ENCODE measurements at places on chromosomes 7 and 10.
A peak's percentile ranks its signal among the peaks of the same experiment; 100 is the strongest.

DNA sequence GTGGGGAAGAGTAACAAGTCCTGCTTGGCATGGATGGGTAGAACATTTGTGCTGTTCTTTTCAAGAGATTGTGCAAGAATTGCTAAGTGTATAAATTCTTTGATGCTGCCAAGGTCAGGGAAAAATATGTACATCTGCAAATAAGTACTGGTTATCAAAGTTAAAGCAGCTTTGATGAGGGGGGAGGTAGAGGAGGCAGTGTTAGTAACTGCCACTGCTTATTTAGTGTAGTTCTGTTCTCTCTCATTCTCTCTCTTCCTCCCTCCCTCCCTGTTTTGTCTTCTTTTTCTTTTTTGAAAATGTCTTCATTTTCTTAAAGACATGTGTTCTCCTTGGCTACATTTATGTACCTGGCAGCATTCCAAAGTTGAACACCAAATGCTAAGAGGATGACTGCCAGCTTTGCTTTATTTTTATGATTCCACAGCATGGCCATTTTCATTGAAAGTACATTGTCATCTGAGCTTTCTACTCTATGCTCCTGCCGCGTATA lies 18.6 kb downstream of the CACNB2 start:
- no peak for DNase-seq

DNA sequence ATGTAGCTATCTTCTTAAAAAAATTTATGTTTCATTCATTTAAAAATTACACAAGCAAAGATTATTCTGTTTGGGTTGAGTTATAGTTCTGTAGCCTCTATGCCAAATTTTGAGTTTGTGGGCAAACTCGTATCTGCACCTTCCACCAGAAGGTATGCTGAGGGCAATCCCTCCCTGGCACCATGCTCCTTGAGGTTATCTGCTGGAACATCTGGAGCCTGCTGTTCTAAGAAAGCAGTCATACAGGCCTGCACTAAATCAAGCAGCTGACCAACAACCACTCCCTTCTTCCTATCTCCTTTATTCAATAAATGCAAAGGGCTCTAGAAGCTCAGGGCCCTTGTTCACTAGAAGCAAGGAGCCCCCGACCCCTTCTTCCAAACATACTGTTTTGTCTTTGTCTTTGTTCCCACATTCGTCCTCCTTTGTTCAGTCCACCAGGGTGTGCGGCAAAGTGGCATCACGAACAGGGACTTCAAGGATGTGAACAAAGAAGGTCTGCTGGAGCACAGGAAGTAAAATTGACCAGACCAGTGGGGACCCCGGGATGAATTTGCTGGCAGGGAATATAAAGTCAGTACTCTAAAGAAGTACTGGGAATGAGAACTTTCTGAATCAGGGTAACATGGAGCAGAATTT lies 36.4 kb downstream of the OR13A1 start:
- DNase-seq, result no peak

DNA sequence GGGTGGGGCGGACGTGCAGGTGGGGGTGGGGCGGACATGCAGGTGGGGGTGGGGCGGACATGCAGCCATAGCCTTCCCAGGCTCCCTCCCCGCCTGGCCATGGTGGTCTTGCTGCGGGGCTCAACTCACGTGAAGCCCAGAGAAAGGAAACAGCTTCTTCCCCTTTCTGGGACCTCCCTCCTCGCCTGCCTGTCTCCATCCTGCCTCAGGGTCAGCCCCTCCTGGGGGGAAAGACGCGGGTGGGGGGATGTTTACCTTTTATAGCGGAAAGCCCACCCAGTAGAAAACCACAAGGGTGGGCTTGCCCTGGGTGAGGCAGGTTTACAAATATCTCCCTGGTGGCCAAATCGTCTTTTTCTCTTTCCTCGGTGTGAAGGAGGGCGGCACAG lies 520.0 kb downstream of the GLRX3 start:
- DNase-seq, result no peak

DNA sequence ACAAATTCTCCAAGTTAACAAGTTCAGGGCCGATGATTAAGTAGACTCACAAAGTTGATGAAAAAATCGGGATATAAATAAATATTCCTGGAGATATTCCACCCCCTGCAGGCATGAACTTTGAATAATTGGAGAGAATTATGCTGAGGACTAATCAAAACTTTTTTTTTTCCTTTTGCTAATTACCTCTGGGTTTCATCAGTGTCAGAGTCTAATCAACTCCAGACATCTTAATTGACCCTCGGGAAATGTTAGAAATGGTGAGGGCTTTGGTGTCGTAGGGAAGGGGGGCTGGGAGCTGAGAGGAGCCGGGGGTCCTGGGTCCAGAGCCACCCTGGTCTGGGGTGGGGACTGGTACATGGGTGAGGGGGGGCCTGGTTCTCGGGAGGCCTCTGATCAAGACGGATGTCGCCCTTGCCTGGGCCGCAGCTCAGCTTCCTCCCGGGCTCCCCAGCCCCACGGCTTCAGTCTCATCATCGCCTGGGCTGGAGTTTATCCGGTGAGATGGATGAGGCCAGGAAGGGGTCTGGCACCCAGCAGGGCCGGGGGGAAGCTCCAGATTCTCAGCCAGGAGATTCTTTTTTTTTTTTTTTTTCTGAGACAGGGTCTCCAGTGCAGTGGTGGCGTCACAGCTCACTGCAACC lies 30.4 kb upstream of the ELFN1 start:
- DNase-seq, result no peak

DNA sequence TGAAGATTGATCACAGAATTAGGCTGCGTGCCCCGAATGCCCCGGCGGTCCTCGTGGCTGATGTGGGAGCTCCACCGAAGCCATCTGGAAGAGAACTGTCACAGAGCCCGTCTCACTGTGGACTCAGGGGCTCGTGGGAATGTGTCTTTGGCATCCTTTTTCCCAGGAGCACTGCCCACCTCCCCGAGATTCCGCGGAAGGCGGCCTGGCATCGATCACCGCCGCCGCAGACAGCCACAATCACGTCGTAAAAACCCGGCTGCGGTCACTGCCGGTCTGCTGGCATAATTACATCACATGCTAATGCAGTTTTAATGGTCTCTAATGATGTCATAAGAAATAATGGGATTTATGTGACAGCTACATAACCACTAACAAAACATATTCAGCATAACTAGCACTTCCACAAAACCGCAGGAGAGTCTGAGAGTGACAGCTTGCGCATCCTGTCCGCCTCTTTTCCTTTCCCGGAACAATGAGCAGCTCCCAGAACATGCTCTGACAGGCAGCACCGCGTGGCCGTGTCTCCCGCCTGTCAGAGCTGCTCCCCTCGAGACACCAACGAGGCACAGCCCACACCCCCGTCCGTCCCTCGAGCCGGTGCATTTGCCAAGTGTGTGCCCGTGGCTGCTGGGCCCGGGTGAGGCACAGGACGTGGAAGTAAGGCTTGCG lies 490.0 kb downstream of the PTPRN2 start:
- DNase-seq, result no peak

DNA sequence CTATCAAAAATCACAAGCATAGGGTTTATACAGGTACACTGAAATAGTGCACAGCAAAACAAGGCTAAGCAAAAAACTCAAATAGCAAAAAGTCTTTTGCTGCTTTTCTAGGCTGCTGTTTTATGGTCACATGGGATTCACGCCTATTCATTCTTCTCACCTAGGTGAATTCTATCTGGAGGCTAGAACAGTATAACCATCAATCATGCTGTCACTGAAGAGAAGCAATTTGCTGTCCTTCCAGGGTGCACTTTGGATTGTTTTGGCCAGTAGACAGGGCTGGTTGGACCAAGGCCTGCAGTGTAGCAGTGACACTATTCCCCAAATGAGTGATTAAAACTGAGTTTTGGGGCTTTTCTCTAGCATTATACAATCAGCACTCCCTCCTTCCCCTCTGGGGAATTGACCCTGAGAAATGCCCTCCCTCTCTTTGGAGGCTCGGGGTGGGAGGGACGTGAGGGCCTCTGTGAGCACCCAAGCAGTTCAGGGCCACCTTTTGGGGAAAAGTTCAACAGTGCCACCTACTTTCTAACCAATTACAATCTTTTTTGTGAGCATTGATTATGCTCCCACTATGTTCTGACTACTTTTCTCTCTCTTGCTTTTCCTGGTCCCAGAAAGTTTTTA lies 16.2 kb upstream of the SND1 start:
- no peak for DNase-seq

DNA sequence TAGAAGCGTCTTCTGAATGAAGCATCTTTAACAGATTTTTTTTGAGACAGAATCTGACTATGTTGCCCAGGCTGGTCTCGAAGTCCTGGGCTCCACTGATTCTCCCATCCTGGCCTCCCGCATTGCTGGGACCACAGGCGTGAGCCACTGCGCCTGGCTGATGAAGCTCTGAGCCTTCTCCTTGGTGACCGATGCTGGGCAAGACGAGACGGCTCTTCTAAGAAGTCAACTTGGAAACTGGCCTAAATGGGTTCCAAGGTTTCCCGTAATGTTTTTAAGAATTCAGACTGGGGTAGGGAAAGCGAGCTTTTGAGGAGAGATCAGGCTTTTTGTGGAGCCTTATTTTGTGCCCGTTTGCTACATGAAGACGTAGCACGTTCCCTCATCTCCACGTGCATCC lies 224.5 kb downstream of the ZMYND11 start:
- DNase-seq, result no peak

DNA sequence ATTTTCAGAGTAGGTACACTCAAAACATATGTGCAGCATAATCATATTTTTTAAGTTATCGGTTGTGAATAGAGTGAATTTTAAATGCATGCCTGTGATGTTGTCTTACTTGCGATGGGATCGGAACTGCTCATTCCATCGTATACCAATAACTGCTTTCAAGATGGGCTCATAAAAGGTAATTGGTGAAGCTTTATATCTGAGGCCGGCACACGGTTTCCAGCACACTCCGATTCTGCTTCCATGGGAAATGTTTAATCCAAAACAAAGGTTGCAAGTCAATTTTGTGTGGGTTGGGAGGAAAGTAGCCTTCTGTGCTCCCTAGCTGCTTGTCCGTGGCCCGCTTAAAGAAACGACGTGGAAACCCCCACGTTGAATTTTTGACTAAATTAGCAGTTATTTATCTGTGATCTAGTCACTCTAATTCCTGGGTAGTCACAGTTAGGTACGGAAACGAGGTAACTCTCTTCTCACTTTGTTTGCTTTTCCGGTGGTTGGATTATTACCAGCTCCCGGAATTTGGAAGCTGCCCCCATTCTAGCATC lies 10.1 kb upstream of the CELF2 start:
- DNase-seq, result no peak

DNA sequence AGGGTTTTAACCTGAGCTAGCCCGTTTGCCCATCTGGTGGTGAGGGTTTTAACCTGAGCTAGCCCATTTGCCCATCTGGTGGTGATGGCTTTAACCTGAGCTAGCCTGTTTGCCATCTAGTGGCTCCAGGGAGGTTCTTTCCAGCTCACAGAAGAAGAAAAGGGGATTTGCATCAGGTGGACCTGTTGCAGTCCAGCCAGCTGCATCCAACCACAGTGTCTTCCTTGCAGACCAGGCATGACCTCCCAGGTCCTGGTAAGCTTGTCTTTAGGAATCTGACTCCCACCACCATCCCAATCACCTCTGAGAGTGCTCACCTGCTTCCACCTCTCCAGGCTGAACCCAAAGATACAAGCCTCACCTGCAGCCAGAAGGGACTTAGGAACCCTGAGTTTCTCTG lies 62.4 kb upstream of the EMX2 start:
- DNase-seq, result no peak

DNA sequence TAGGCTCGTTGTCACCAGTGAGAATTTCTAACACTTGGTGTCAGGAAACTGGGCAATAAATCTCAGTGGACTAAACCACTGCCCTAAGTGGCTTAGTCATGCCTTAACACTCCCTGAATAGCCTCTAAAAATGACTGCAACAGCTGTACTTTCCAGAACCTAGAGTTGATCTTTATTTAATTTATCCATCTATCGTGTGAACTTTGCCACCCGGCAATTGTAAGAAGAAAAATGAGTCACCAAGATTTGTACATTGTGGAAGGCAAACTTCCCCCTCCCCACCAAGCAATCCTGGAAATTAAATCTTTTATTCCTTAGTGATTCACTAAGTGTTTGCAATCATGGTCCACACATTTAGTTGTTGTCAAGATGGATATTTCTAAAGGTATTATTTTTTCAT lies 47.1 kb downstream of the NXPH1 start:
- no peak for DNase-seq

- peak; percentile 74 for DNase-seq
Observed at GRCh38 chr7:405489-406211, 114.0 kb downstream of the PDGFA start.

GRCh38 chr10:23193435-23194074 lies 1.4 kb downstream of the PTF1A start:
- DNase-seq, result no peak

DNA sequence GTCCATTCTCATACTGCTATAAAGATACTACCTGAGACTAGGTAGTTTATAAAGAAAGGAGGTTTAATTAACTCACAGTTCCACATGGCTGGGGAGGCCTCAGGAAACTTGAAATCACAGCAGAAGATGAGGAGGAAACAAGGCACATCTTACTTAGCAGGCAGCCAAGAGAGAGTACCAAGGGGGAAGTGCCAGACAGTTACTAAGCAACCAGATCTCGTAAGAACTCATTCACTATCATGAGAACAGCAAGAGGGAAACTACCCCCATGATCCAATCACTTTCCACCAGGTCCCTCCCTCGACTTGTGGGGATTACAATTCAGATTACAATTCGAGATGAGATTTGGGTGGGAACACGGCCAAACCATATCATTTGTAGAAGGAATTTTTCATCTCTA lies 36.3 kb downstream of the NHLRC2 start:
- DNase-seq, result no peak

DNA sequence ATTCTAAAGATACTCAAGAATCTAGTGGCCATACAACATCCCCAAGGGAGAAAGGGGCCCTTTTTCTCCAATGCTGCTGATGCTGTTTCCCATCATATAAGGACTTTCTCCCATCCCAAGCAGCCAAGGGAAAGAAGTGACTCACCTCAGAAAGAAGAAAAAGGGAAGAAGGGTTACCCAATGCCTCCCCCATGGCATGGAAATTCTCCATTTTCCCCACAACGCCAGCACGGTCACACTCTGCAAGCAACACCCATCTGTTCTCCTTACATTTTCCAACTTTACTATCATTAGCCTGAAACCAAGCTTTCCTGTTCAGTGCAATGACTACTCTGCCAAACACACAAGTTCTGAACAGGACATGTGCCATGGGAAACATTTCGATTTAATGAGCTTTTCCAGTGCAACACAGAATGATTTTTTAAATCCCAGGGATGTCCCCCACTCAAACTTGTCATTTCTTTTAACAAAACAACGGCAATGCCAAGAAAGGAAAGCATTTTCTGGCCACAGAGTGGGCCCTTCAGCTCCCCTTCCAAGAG lies 67.9 kb downstream of the PTPRN2 start:
- no peak for DNase-seq

- DNase-seq, result peak; percentile 34
Observed at GRCh38 chr10:125057158-125058001, 103.0 kb downstream of the CTBP2 start.
